ENCODE measurements at places on chromosomes 2 and 18.

- DNase-seq = peak; percentile 43
These were observed 3.2 kb upstream of the DDX1 start for GRCh38 chr2:15588329-15588919.

GRCh38 chr2:216596236-216596979, 36.8 kb upstream of the IGFBP2 start:
- peak; percentile 62 for DNase-seq

GRCh38 chr2:70118798-70119454, 31.6 kb downstream of the PCBP1 start:
- DNase-seq = no peak

GRCh38 chr2:8141780-8142179, 540.1 kb upstream of the ID2 start:
- DNase-seq = no peak

DNA sequence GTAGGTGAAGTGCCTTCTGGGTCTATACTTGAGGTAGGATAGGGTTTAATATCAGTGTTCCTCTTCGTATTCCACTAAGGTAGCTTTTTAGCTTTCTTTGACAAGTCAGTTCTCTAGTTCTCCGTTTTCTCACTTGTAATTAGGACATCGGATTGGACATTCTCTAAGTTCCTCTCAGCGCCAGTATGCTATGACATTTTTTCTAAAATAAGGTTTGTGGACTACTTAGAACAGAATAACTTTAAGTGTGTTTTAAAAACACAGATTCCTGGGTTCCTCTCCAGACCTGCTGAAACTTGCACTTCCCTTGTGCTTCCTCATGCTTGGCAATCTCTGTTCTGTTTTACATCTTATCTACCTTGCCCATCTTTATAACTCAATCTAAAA, 69.3 kb upstream of the YWHAQ start:
- DNase-seq = no peak

GRCh38 chr2:177393203-177393755, 706 bp downstream of the AGPS start:
- DNase-seq = no peak

Data from femur (tissue), 1 donor.